ENCODE measurements at places on chromosomes 6 and 20. TPM values are rescaled to one million over a fixed set of nuclear protein-coding genes. Genes with fewer than 3 reads are reported as not detected.

THBD gene
- not detected for total RNA-seq

ELOVL2 gene
- total RNA-seq, result not detected

TFAP2C gene
- total RNA-seq, result not detected

WFDC2 gene
- total RNA-seq, result 0.34 TPM

FAM209B gene
- 2.7 TPM for total RNA-seq

METTL24 gene
- not detected for total RNA-seq
